Stimulated activated naive B cell treated with anti-CD40 and anti-IgM and Interleukin-4, amounts not matched to agents 10 μg/mL and 1 μg/mL and 100 μg/mL, for 72 hours (primary cell): ENCODE measurements at places on chromosomes 16 and 17.

GRCh38 chr16:61836804-61837393, 199.3 kb downstream of the CDH8 start:
- no peak for DNase-seq

- DNase-seq = no peak
Observed at GRCh38 chr17:66507103-66507923, 204.9 kb downstream of the PRKCA start.

- no peak for DNase-seq
Observed at GRCh38 chr16:11296706-11297491, 15.8 kb upstream of the PRM1 start.

GRCh38 chr16:89805136-89805905, 11.1 kb downstream of the FANCA start:
- DNase-seq = no peak

GRCh38 chr17:66983414-66984021, 19.0 kb downstream of the CACNG4 start:
- no peak for DNase-seq

DNA sequence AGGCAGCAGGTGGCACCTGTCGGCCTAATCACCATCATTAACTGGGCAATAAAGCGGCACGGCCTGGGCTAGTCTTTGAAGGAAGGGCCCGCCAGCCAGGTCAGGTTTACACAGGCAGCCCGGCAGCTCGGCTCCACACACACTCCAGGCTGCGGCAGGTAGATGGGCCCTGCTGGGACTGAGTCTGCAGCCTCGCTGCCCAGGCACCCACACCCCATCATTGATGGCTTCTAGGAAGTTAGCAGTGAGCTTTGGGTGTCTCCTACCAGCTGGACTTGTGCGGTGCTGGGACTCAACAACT, 6.8 kb upstream of the FOXN1 start:
- DNase-seq = no peak

DNA sequence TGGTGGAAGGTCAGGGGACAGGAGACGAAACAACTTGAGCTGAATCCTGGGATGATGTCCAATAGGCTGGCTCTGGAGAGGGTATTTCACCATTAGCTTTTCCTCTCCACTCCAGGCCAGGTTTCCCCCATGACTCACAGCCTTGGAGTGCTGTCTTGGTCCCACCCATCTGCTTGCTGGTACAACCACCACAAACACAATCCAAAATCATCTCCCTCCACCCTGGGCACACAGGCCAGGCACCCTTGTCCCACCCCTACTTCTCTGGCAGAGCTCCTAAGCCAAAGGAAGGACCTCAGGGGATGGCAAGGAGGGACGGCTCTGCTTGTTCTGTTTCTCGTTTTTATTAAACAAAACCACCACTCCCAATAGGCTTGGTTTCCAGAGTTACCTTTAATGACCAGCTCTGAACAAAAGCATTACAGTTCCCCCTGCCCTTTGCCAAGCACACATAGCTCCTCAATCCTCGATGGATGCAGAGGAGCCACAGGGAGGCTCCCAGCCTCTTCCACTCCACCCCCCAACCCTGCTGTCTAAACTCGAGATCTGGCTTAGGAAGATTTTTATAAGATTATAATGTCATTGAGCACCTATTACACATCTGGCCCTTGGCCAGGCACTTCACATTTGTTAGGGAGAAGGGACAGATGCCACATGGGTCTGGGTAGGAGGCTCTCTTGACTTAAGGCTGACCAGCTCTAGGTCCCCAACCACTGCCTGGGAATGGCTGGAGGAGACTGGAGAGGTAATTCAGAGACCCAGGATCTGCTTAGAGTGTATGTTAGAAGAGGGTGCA, 13.3 kb downstream of the CAVIN1 start:
- DNase-seq = no peak

- DNase-seq = no peak
Observed at GRCh38 chr17:27384261-27384701, 72.0 kb upstream of the KSR1 start.

DNA sequence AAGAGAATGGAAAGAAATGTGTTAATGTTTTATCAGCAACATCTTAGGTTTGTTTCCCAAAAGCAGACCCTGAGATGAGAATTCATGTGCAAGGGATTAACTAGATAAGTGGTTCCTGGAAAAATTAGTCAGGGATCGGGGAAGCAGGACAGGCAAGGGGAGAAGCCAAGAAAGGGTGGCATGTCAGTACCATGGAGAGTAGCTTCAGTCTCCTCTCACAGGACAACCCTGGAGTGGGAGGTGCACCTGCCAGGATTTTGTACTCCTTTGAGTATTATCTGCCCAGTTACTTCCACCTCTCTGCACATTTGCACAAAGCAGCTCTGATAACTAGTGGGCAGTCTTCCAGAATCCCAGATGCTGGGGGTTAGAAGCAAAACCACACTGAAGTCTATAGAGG, 117.0 kb downstream of the RGS9 start:
- DNase-seq = no peak
